NCI-H1048 (cell line): ENCODE measurements at places on chromosomes 3 and 15.

DNA sequence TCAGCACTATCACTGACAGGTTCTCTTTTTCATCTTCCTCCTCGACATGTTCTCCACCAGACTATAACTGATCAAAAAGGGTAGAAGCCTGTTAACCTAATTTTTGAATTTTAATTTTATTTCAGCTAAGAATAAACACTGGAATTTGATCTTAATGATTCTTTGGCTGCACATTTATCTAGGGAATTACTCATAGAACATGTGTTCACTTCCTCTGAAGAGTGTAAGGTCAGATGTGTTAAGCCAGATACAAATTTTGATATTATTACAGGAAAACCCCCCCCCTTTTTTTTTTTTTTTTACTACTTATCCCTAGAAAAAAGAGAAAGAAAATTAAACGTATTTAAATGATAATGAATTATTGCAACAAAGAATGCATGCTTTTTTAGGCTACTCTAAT lies 15.0 kb downstream of the DCBLD2 start:
- no peak for DNase-seq

DNA sequence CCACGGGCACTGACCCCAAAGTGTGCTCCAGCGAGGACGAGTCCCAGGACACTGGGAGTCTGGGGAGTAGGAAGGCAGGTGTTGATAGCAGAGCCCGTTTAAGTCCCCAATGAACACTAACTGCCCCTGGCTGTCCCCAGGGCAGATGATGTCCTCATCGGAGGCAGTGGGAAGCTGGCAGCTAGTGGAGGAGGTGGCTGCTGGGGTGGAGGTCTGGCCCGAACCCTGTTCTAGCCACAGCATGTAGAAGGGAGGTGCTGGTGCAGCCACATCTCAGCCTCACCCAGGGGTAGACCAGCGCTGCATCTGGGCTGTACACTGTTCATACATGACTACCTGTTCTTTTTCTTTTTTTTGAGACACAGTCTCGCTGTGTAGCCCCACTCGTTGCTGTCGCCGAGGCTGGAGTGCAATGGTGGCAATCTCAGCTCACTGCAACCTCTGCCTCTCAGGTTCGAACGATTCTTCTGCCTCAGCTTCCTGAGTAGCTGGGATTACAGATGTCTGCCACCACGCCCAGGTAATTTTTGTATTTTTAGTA lies 51.8 kb downstream of the KLF13 start:
- no peak for DNase-seq

DNA sequence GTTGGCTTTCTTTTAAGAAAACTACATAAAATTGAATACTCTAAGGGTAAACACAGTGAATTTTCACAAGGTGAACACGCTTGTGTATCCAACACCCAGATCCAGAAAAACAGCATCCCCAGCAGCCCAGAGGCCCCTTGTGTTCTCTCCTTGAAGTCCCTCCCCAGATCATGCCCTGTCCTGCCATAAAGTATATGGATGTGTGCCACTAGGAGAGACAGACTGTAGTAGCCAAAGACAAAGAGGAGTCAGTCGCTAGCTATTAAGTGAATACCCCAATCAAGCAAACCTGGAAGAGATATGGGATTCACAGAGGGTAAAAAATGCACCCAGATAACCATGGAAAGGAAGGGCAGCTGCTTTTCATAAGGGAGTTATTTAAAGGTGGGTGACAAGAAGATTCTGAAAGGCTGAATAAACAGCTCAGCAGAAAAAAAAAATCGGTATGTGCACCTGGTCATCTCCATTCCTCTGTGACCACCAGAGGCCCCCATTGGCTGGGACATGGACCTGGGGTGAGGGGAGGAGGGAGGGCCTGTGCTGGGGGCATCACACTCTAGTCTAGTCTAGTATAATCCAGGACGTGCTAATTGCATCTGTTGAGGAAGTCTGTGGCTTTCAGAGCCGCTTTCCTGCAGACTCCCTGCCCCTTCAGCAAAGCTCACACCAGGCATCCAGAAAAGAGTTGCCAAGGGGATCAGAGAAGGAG lies 167.3 kb upstream of the NDN start:
- DNase-seq, result no peak

DNA sequence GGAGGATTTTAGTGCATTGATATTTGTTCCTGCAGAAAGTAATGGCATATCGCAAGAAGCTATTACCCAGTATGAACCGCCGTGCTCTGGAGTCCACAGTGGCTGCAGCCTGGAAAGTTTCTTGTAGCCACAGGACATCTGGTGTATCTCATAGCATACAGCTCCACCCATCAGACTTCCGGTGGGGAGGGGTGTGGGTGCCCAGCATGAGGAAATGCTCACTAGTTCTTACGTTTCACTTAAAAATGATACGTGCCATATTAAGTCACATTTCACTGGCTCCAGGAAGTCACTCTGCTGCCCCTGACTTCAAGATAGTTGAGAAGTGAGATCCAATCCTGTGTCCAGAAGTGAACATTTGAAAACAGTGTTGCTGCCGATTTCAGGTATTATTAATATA lies 990.4 kb downstream of the GBE1 start:
- DNase-seq, result no peak

- DNase-seq, result no peak
Observed at GRCh38 chr3:121223116-121223515, 315.1 kb downstream of the STXBP5L start.

GRCh38 chr15:39125226-39125625 lies 455.7 kb upstream of the THBS1 start:
- no peak for DNase-seq

- DNase-seq, result no peak
Observed at GRCh38 chr3:138348754-138349739, 668 bp downstream of the MRAS start.

DNA sequence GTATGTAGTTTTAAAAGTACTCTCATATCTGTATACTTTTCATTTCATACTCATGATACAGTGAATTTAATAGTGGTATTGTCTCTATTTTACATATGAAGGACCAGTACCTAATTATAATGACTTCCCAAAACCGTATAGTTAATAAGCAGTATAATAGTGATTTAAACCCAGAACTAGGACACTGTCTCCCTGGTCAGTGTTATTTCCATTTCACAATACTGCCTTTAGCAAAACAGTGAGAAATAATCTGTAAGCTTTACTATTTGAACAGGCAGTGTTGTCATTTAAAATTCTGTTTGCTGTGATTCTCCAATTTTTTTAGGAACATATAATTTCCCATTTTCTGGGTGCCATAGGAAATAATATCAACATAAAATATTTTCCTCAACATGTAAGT lies 116.2 kb downstream of the TCF12 start:
- DNase-seq, result no peak

GRCh38 chr15:85723960-85724945 lies 70.5 kb downstream of the KLHL25 start:
- no peak for DNase-seq

DNA sequence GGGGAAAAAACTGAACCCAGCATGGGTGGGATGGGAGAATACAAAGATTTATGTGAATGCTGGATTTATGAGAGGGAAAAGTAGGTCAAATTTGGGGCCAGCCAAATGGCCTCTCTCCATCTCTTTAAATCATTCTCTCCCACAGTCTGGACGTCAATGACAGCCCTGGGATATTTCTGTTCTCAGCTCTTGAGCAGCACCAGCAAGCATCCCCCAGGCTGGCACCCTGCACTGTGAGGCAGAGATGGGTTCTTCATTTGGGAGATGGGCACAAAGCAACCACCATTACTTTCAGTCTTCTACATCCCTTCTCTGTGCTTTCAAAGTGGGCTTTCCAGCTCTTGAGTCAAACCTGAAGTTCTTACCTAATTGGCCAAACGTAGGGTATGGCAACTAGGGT lies 321.0 kb downstream of the NTRK3 start:
- no peak for DNase-seq

DNA sequence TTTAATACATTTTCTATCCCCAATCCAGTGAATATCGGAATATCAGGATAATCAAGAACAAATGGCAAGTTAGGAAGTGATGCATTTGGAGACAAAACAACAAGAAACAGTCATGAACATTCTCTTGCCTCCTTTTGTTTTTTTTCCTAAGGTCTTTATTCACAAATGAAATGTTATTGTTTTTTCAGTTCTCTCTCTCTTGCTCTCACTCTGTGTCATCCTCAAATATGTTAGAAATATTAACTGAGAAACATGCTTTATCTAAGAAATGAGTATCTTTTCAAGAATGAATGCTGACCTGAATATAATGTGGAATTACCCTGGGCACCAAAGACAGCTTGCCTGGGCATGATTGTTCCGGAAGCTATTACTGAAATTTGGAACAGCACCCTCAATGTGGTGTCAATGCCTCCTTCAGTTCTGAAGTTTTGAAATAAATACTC lies 51.3 kb downstream of the RBMS3 start:
- DNase-seq, result no peak

DNA sequence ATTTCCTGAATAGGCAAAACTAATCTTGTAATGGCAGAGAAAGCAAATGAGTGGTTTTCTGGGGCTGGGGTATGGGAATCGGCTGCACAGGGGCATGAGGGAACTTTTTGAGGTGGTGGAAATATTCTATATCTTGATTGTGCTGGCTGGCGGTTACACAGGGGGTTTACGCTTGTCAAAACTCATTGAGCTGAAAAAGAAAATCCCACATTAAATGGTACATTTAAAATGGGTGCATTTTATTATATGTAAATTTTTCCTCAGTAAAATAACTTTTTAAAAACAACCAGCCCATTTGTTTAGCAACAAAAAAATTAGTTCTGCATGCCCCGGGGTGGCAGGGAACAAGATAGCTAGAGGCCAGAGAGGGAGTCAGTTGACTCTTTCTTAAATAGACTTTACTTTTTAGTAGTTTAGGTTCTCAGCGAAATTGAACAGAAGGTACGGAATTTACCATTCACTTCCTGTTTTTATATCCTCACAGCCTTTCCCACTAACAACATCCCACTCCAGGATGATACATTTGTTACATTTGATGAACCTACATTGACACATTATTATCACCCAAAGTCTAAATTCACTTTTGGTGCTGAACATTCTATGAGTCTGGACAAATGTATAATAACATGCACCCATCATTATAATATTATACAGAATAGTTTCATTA lies 41.2 kb upstream of the BCL2A1 start:
- no peak for DNase-seq

DNA sequence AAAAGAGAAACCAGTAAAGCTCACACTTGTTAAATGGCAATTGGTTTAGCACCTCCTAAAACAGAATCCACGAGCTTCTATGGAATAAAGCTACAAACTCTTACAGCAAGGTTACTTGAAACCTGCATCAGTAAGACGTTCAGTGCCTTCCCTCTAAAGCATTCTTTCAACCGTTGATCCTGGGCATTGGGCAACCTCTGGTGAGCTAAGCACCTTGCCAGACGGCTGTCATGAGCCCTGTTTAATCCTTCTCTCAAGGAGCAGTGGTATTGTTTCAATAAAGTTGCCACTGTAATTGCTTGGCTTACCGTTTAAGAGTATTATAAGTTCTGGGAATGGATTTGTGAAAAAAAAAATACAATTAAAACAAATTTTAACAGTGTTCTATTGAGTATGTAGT lies 75.0 kb downstream of the COL8A1 start:
- DNase-seq, result no peak

DNA sequence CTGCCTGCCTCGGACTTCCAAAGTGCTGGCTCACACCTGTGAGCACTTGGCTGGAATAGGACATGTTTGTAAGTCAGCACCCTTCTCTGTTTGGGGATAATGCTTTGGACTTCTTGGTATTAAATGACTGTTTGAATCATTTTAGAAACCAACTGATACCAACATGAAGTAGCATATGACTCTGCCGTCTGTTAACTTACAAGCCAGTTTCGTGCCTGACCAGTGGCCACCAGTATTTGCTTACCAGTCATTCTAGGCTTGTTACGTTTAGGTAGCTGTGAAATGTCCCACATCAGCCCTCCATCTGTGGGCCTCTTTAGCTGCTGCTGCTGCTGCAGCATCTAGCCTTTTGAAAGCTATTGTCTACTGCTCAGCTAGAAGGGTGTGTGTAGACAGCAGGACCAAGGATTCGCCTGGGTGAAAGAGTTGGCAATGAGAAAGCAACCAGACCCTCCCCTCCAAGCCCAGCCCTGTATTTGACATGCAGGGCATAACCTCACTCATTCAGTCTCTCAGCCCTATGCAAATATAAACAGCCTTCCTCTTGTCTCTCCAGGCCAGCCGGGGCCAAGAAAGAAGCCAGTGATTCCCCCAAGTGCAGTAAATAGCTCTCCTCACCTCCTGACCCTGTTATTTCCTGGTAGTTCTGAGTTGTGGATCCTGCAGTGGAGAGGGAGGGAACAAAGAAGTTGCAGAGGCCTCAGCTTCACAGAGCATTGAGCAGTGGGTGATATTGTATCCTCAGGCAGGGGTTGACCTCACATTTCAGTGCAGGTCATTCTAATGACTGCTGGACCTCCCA lies 51.0 kb downstream of the NKIRAS1 start:
- no peak for DNase-seq

DNA sequence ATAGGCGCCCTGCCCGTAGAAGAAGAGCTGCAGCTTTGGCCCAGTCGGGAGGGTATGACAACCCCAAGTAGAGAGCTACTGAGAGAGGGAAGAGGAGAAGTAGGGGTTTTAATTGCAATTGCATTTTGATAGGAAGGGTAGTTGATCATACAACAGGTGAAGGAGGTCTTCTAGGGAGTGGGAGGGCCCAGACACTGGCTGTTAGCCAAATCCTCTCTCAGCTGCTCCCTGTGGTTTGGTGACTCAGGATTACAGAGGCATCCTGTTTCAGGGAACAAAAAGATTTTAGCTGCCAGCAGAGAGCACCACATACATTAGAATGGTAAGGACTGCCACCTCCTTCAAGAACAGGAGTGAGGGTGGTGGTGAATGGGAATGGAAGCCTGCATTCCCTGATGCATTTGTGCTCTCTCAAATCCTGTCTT lies 408.9 kb upstream of the THBS1 start:
- peak; percentile 47 for DNase-seq
